Left lung (tissue), 14 donors: ENCODE measurements at places on chromosomes 13 and 19. TPM values are rescaled to one million over a fixed set of nuclear protein-coding genes. Genes with fewer than 3 reads are reported as not detected.

Gene PLVAP
- total RNA-seq, result 59.5 TPM

Gene KLF1
- 0.50 TPM for total RNA-seq

Gene NBEA
- 7.1 TPM for total RNA-seq

Gene SEMA6B
- 4.8 TPM for total RNA-seq

Gene LGALS14
- not detected for total RNA-seq

Gene SYNGR4
- not detected for total RNA-seq

Gene APC2
- 0.10 TPM for total RNA-seq

Gene TMIGD2
- total RNA-seq, result 0.85 TPM

Gene PRR22
- 4.5 TPM for total RNA-seq

Gene SUGT1
- 43.5 TPM for total RNA-seq

Gene LMTK3
- total RNA-seq, result 9.5 TPM

DNA sequence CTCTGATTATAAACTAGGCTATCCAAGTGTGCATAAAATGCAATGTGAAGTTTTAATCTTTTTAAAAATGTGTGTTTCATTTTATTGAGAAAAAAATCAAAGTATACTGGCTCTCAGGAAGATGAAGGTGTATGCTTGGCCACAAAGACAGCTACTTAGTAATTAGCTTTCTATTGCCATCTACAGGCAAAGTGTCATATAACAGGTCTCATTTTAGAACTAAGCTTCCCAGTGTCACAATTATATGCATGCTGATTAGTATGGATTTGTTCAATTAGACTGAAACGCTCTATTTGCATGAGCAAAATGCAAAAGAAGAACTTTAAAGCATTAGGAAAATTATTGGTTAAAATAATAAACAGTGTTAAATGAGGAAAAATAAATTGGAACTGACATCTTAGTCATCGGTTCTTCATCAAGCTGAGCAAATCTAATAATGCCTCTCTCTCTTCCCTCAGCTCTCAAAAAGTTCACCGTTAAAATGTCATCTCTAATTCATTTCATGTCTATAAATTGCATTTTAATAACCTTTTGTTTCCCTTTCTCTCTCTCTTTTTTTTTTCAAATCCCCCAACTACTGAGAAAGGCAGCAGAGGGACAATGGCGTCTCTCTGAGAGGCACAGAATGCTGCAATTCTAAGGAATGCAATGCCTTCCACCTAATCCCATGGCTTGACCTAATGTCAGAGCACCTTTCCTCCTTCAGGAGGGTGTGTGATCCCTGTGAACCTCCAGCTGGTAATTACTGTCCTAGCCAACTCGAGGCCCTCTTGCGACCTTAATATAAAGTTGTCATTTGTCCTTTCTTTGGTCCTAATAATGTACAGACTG lies 313.1 kb upstream of the MAB21L1 start:
- no peak for DNase-seq

DNA sequence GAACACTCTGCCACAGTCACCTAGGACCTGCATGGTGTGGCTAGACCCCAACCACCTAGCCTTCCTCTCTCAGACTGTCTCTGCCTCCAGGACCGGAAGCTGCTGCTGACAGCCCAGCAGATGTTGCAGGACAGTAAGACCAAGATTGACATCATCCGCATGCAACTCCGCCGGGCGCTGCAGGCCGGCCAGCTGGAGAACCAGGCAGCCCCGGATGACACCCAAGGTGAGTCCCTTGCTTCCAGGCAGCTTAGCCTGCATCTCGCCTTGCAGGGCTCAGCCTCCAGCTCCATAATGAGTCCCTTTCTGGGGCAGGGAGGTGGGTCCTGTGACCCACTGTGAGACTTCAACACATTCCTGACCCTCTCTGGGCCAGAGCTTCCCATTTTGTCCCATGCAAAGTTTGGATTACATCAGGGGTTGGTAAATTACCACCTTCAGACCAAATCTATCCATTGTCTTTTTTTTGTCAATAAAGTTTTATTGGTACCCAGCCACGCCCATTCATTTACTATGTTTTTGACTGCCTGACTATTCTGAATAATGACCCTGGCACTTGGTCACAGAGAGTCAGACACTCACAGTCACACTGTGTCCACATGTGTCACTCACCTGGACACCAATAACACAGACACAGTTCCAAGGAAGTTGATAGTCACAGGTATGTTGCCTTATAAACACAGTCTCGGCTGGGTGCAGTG lies 13.4 kb downstream of the PKN1 start:
- no peak for DNase-seq

- DNase-seq, result peak; percentile 71
These were observed 13.8 kb downstream of the TICAM1 start for GRCh38 chr19:4817467-4818277.

DNA sequence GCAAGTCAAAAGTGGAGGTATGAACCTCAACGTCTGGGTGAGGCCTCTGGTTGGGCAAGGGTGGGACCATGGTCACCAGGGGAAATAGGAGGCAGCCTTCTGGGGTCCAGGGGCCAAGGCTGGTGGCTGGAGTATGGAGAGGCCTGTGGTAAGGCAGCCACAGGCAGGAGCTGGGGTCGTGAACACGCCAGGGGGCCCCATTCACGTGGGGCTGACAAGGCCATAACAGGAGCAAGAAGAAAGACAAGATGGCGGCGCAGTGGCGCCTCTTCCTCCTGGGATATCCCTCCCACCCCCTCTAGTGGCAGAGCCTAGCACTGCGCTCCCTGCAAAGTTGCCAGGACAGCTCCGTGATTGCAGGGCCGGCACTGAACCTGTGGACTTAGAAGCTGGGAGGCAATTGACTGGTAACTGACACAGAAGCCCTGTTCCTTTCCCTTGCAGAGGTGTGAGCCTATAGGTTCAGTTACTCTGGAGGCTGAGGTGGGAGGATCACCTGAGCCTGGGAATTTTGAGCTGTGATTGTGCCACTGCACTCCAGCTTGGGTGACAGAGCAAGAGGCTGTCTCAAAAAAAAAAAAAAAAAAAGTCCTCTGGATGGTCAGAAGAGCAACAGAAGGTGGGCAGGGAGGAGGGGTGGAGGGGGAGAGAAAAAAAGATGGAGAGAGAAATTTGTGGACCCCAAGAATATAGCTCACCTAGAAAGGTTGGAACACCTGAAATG lies 19.7 kb upstream of the EDDM13 start:
- peak; percentile 60 for DNase-seq

- no peak for DNase-seq
These were observed 223.7 kb downstream of the TBC1D4 start for GRCh38 chr13:75258159-75258782.

- no peak for DNase-seq
These were observed 41.6 kb upstream of the RFC3 start for GRCh38 chr13:33776239-33776881.

DNA sequence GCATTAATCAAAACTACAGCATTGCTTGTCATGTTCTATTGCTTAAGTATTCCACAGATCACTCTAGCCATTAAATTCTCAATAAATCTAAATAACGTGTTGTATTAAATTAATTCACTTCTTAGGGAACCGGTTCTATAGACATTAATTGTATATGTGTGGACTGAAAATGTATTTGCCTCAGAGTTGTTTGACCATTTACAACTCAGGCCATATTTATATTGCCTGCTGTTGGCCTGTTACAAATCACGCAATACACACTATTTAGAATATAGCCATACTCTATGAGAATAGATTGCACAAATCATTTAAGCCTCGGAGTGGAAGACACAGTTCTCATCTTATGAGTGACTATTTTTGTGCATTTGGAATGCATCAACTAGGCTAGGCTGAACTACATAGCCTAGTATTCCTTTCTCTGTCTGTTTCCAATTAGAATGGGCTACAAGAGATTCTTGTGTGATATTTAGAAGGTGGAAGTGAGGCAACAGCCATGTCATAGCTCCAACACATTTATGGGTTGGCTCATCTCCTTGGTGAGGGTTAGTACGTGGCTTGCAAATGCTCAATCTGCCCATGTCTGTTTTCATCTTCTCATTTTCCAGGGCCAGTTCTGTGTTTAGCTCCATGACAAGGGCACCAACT lies 1116.1 kb downstream of the PCDH9 start:
- no peak for DNase-seq

GRCh38 chr13:43988302-43988701 lies 108.6 kb downstream of the LACC1 start:
- DNase-seq, result no peak

- no peak for DNase-seq
These were observed 52.0 kb upstream of the ARGLU1 start for GRCh38 chr13:106619688-106620555.

GRCh38 chr13:90187478-90188350 lies 1159.8 kb upstream of the MIR17HG start:
- DNase-seq, result no peak

- no peak for DNase-seq
These were observed 9.0 kb downstream of the SH3GL1 start for GRCh38 chr19:4391306-4391693.

- peak; percentile 61 for DNase-seq
These were observed 35.2 kb upstream of the WDFY2 start for GRCh38 chr13:51549050-51549449.

DNA sequence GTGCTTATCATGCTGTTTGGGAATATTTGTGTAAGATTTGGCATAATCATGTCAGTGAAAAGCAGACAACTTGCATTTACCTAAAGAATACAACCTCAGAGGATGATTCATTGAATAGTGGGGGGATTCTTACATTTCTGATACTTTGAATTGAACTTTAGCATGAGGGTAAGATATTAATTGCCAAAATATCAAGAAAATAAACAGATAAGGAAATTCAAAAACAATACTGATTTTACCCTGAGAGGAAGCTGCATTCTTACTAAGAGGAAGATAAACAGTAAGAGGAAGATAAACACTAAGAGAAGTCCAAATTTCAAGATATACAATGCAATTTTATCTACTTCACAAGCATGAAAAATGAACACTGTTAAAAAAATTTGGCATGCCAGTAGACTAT lies 2564.3 kb upstream of the PCDH20 start:
- DNase-seq, result no peak

DNA sequence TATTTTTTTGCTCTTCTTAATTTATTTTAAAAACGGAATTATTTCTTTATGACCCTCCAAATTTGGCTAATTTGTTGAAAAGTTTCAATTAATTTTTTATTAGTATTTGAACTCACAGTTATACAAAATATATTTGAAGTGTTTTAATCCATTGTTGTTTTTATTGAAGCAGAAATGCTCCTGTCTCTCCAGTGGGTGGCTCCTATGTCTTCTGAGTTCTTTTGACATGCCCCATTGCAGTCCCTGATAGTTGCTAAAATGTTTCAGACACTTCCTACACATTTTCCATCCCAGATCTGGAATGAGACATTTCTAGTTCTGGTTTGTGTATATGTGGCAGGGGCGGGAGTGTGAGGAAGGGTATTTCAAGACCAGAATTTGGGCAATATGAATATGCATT lies 579.4 kb upstream of the PRR20A start:
- DNase-seq, result no peak

DNA sequence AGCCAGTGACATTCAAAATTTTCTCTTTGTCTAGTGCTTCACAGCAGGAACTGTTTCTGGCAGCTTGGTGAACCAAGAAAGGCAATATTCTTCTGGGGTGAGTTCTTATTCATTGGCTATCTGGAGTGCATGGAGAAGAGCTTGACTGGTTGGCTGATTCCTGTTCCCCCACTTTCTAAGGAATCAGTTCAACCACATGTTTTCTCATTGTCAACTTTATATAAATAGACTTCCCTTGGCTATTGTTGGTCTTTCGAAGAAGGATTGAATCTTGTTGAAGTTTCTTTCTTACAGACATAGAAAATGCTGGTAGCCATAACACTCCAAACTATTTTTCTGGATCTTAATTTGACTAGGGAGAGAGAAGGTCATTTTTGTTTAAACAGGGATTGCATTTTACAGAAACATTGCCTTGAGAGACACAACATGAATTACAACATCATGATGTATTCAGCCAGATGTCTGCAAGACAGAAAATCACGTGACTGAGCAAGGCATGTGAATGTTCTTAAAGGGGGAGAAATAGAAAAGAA lies 85.2 kb downstream of the EDNRB start:
- DNase-seq, result peak; percentile 77

- DNase-seq, result no peak
These were observed 904 bp upstream of the ZNF557 start for GRCh38 chr19:7068599-7068998.

DNA sequence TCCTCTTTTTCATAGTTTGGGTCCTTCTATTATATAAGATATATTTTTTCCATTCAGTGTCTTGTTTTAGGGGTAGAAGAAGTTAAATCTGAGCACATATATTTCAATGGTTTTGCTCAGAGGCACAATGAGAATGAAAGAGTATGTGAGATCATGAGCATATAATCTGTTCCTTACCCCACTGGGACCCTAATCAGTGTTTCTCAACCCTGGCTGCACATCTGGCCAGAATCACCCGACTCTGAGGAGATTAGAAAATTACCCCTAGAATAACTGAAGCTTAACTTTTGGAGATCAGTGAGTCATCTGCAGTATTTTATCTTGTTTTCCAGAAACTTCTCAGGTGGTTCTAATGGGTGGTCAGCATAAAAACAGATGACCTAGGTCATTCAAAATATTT lies 782 bp downstream of the CYSLTR2 start:
- DNase-seq, result no peak

GRCh38 chr13:66995203-66995611 lies 234.9 kb downstream of the PCDH9 start:
- DNase-seq, result no peak

- DNase-seq, result no peak
These were observed 143.4 kb downstream of the SHISA2 start for GRCh38 chr13:25908366-25908765.

- DNase-seq, result no peak
These were observed 1.9 kb downstream of the CCNP start for GRCh38 chr19:40224342-40225150.

- DNase-seq, result no peak
These were observed 24.9 kb upstream of the AMER2 start for GRCh38 chr13:25196971-25197370.

GRCh38 chr13:75486146-75487062 lies 4.4 kb upstream of the TBC1D4 start:
- no peak for DNase-seq

DNA sequence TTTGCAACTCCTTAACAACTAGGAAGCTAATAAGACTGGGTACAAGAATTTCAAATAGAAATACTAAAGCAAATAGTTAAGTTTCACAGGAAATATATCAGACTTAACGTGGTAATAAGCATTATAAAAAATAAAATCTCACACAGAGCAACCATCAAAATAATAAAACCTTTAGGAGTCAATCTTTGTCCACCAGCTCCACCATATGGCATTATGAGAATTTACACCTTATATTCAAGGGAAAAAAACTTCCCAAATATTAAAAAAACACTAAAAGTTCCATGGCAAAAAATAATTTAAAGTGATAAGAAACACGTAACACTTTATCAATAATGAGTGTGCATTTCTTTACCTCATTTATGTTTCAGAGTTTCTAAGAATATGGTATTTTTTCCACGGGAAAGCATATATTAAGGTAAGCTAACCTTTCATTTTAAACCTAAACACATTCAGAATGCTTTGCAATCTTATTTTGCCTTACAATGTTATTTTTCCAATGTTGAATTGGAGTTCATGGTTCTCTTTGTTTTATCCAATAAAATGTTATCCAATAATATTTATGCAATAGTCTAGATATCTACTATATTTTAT lies 423.2 kb upstream of the SGCG start:
- DNase-seq, result no peak
